ENCODE measurements at places on chromosomes 4 and X.

GRCh38 chr4:38115601-38116000, 155.4 kb downstream of the PTTG2 start:
- no peak for DNase-seq

GRCh38 chr4:24876431-24876830, 36.4 kb downstream of the CCDC149 start:
- no peak for DNase-seq

DNA sequence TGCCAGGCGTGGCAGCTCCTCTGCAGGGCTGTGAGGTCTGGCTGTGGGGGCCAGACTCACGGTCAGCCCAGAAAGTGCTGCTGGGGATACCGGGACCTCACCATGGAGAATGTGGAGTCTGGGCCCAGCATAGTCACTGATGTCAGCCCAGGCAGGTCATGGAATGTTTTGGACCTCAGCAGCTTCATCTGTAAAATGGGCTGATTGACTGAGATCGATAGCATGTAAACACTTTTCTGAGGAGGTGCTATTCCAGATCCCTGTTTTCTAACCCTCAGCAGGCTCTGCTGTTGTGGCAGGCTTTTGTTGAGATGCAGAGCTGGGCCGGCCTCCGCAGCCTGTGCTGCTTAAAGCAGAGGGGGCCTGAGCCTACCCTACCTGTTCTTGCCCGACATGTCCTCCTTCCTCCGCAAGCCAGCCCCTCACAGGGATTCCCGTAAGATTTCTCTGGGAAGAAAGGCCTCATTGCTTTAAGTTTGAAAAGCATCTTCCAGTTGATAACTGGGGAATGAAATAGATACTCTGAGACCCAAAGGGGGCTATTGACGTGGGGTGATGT, 38.3 kb upstream of the HGFAC start:
- no peak for DNase-seq

GRCh38 chrX:96407981-96408380, 276.7 kb upstream of the DIAPH2 start:
- no peak for DNase-seq

GRCh38 chrX:115259238-115259875, 25.5 kb upstream of the LRCH2 start:
- no peak for DNase-seq

GRCh38 chrX:17403189-17403691, 28.2 kb downstream of the NHS start:
- DNase-seq = no peak

DNA sequence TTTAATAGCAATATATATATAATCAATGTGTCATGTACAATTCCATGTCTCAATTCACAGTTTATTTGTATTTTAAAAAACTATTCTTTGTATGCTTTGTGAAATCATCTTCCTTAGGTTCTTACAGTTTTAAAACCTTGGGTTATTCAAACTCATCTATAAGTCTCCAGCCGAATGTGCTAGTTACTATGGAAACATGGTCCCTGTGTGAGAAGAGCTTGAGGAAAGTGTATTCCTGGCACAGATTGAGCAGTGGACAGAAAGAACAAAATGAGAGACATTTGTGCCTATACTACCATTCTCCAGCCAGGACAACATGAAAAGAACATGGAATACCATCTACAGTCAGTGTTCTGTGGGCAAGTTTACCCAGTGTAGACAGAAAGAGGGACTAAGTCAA, 103.4 kb downstream of the EFHC2 start:
- no peak for DNase-seq

- no peak for DNase-seq
These were observed 86.0 kb upstream of the TET2 start for GRCh38 chr4:105060628-105061027.

- no peak for DNase-seq
These were observed 219.4 kb downstream of the EPHA5 start for GRCh38 chr4:65450899-65451298.

DNA sequence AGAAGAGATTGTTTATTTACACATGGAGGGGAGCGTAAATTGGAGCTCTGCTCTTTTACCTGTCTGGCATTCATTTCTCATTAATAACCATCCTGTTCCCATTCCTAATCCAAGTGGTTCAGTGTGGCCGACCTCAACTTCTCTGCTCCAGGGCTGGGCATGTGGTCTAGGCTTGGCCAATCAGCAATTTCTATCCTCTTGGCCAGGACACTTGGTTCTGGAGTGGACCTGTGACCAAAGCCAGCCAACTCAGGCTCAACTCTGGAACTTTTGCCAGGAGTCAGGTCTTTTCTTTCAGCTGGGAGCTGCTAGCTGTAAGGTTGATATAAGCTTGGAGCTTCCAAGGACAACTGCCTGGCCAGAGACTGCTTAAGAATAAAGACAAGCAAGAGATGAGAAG, 15.6 kb upstream of the RASL11B start:
- no peak for DNase-seq

GRCh38 chr4:154739111-154739510, 4.7 kb upstream of the LRAT start:
- no peak for DNase-seq

DNA sequence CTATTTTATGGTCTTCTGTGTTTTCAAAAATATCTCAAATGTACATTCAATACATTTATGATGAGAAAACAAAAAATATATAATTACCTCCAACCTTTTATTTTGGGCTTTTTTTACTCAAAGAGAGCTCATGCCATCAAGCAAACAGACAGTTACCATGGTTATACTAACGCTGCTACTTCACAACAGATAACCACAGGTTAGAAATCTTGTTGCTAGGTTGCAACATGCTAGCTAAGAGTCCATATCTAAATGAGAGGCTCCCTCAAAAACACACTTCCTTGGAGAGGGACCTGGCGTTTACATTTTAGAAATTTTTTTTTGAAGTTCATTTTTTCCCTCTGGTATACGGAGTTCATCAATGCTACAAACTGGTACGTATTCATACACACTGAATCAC, 44.3 kb downstream of the TBC1D9 start:
- DNase-seq = no peak
